ENCODE measurements at places on chromosomes 13 and 19.

- DNase-seq, result no peak
These were observed 19.9 kb downstream of the CEBPG start for GRCh38 chr19:33393286-33394005.

GRCh38 chr19:1921326-1921725, 16.1 kb downstream of the ADAT3 start:
- DNase-seq, result no peak

DNA sequence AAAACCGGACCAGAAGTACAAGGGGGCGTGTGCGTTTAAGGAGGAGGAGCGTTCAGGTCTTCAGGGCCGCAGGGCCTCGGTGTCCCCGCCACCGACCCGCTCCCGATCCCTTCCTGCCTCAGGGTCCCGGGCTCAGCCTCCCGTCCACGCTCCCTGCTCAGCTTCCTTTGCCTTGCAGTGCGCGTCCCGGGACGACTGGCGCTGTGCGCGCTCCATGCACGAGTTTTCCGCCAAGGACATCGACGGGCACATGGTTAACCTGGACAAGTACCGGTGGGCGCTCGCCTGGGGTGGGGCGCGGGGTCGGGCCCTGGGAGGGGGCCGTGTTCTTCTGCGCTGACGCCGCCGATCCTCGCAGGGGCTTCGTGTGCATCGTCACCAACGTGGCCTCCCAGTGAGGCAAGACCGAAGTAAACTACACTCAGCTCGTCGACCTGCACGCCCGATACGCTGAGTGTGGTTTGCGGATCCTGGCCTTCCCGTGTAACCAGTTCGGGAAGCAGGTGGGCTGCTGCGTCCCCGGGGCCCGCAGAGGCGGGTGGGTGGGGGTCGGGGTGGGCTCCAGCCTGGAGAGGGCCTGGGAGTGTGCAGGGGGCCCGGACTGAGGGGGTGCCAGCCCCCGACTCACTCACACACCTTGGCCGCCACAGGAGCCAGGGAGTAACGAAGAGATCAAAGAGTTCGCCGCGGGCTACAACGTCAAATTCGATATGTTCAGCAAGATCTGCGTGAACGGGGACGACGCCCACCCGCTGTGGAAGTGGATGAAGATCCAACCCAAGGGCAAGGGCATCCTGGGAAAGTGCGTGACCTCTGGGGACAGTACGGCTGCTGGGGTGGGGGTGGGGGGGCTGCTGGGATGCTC, 1.4 kb downstream of the GPX4 start:
- no peak for DNase-seq

DNA sequence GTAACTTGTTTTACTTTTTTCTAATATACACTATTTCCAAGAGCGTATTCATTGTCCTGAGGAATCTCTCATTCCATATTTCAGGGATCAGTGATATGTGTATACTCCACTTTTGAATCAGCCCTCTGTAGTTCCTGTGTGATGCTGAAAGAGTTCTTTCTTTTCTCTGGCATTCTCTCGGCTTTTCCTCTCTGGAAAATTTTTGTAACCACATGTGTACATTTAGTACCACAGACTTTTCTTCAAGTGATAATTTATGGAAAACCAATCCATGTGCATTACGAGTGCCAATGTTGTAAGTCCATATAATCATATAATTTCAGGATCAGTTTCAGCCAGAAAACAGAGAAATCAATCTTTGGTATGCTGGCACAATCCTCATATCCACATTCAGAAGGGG, 102.2 kb upstream of the MBNL2 start:
- no peak for DNase-seq

- peak; percentile 92 for DNase-seq
These were observed 6.4 kb downstream of the GNA15 start for GRCh38 chr19:3142292-3142670.

- no peak for DNase-seq
These were observed 26.7 kb downstream of the CAB39L start for GRCh38 chr13:49417161-49417560.

- no peak for DNase-seq
These were observed 12.2 kb downstream of the RHPN2 start for GRCh38 chr19:33052352-33052972.

- no peak for DNase-seq
These were observed 14.5 kb downstream of the SLC46A3 start for GRCh38 chr13:28704282-28704681.

GRCh38 chr19:28456708-28457320, 756.1 kb downstream of the UQCRFS1 start:
- no peak for DNase-seq

DNA sequence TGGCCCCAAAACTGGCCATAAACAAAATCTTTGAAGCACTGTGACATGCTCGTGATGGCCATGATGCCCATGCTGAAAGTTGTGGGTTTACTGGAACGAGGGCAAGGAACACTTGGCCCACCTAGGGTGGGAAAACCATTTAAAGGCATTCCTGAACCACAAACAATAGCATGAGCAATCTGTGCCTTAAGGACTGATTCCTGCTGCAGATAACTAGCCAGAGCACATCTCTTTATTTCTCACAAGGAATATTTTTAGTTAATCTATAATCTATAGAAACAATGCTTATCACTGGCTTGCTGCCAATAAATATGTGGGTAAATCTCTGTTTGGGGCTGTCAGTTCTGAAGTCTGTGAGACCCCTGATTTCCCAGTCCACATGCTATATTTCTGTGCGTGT, 10.3 kb upstream of the ZNF726 start:
- no peak for DNase-seq

- no peak for DNase-seq
These were observed 401.2 kb downstream of the IRS2 start for GRCh38 chr13:109385242-109385560.

DNA sequence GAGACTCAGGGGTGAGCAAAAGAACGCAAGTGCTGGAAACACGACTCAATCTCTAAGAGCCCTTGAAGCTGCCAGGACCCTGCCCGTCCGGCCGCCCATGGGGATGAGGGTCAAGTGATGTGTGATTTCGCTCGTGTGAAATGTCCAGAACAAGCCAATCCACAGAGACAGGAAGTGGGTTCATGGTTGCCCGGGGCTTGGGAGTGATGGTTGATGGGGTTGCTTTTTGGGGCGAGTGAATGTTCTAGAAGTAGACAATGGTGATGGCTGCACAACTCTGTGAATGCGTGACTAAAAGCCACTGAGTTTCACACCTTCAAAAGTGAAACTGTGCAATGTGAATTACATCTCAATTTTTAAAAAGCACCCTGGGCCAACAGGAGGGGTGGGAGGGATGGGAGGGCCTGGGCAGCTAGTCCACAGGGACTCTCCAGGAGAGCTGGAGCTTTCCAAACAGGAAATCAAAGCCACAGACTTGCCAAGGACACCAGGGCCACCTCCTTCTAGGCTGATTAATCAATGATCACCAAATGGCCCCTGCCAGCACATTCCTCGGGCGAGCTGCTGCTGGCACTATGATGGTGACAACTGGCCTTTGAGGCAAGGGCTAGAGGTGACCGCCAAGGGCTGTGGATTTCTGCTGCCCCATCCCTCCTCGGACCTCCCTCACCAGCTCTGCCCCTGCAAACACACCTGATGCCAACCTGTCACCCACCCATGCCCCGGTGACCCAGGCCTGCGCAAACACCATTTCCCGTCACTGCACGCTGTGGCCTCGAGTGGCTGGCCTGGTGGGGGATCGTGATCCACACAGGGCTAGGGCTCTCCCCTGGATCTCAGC, 14.0 kb downstream of the DPP9 start:
- no peak for DNase-seq

- DNase-seq, result no peak
These were observed 51.8 kb downstream of the TMED1 start for GRCh38 chr19:10784257-10784656.

GRCh38 chr13:20181188-20181587, 11.6 kb downstream of the GJB2 start:
- DNase-seq, result no peak

GRCh38 chr13:106357198-106357597, 178.3 kb downstream of the EFNB2 start:
- no peak for DNase-seq

DNA sequence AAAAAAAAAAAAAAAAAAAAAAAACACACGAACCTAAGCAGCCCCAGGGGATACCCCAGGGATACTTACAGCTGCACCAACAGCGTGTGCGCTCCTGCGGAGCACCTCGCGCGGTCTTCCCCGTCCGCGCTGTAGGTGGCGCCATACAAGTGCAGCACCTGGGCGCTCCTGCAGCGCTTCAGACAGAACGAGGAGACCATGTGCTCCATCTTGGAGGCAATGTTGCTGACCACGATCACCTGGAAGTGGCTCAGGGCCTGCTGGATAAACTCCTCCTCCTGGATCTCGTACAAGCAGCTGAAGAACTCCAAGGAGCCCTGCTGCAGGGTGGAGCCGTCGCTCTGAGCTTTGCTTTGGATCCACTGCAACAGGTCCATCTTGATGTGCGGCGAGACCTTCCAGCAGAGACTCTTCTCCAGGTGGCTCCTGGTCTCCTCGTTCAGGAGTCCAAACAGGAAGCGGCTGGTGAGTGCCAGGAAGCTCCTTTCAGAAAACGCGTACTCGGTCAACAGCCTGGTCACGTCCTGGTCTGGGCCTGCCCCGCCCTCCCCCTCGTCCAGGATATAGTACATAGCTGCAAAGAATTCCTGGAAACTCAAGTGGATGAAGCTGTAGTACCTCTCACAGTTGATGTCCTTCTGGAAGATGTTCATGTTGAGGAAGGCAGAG, 14.5 kb downstream of the NLRP12 start:
- DNase-seq, result peak; percentile 83

Data from kidney capillary endothelial cell (primary cell).